Progenitor cell of endocrine pancreas (in vitro differentiated cells): ENCODE measurements at places on chromosomes 4 and X. TPM values are rescaled to one million over a fixed set of nuclear protein-coding genes. Genes with fewer than 3 reads are reported as not detected.

GRCh38 chrX:155767876-155768769 lies 113.0 kb upstream of the VAMP7 start:
- no peak for DNase-seq

Gene GPM6B
- total RNA-seq: 20.4 and 21.8 TPM in 2 replicates

Gene LYAR
- total RNA-seq: 18.7 and 20.4 TPM in 2 replicates

GRCh38 chr4:152255437-152255836 lies 280.5 kb downstream of the FBXW7 start:
- no peak for DNase-seq

GRCh38 chr4:22999419-22999818 lies 306.7 kb downstream of the GBA3 start:
- no peak for DNase-seq
